NCI-H187 (cell line): ENCODE measurements at places on chromosomes 7 and 10.

DNA sequence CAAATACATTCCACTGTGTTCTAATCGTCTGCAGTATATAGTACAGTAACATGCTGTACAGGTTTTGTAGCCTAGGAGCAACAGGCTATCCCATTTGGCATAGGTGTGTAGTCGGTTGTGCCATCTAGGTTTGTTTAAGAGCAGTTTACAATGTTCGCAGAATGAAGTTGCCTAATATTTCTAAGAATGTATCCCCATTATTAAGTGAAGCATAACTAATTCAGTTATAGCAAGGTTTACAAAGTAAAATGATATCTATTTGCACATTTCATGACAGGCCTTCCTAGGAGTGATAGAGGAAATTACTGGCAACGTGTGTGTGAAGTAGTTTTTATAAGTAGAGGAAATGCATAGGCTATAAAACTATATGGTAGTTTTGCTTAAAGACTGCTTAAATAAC is 4.0 kb downstream of the CREM start:
- no peak for DNase-seq

GRCh38 chr10:103843854-103844570 is 11.4 kb downstream of the SH3PXD2A start:
- DNase-seq: no peak

DNA sequence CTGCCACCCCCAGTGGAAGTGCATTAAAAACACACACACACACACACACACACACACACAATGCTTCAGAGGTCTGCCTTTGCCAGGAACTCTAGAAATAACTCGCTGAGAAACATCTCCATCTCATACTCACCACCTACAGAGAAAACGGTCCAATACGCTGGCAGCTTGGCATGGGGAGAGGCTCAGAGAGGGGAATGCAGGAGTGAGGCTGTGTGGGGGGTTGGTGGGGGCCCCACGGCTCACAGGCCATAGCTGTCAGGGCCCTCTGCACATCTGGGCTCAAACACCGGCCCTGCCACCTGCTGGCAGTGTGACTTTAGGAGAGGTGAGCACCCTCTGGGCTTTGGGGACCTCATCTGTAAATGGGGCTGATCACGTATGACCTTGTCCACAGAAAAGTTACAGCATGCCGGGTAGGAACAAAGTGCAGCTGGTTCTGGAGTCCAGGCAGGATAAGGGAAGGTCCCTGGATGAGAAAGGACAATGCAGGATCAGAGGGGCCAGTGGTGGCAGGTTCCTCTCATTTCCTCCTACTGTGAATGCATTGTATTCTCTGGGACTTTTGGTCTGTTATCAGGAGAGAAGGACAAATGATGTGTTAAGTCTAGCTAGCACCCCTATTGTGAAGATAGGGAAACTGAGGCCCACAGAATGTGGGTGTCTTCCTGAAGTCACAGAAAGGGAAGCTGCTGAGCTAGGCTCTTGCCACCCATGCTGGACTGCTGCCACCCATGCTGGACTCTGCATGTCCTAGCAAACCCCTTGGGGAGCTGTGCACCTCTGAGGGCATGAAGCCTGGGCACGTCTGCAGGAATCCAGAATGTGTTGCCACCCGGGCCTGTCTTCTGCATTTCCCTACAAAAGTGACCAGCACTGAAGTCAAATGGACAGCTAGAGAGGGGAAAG is 404.6 kb downstream of the RPS24 start:
- DNase-seq: no peak

DNA sequence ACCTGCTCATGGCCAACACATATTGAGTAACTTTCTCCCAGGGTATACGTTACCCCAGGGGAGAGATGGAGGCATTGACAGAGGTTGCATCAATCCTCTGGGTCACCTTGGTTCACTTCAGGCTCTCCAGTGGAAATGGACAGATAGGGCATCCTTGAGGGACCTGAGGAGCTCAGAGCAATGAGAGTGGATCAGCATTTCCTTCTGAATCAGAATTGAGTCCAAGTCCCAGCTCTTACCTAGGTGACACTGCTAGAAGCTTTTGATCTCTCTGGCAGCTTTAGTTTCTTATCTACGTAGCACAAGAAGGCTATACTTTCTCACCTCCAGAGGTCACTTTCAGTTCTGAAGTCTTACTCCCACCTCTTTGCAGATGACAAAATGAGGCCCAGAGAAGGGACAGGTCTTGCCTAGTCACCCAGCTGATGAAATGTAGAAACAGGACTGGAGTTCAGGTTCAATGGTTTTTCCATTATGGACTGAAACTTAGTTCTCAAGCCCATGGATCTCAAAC is 35.2 kb downstream of the PANK1 start:
- DNase-seq: no peak

- no peak for DNase-seq
These were observed 91.6 kb downstream of the FZD1 start for GRCh38 chr7:91355695-91356435.
